ENCODE measurements at places on chromosomes 6 and 20.

DNA sequence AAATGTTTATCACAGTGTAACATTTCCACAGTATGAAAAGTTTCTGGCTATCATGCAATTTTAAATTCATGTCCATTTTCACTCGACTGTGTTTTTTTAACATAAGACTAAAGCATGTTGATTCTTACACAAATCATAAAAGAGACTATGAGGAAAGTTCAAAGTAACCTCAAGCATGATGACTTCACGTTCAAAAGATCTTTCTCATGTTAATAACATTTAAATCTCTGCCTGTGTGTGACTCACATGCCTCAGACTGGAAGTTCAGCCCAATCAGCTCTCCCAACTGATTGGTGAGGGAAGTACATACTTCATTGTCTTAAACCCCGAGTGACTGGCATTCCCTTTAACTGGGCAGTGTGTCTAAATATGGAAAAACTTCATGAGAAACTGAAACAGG, 37.4 kb downstream of the ATXN1 start:
- peak; percentile 65 for DNase-seq

GRCh38 chr6:89952686-89953085, 58.4 kb downstream of the GJA10 start:
- DNase-seq, result no peak

DNA sequence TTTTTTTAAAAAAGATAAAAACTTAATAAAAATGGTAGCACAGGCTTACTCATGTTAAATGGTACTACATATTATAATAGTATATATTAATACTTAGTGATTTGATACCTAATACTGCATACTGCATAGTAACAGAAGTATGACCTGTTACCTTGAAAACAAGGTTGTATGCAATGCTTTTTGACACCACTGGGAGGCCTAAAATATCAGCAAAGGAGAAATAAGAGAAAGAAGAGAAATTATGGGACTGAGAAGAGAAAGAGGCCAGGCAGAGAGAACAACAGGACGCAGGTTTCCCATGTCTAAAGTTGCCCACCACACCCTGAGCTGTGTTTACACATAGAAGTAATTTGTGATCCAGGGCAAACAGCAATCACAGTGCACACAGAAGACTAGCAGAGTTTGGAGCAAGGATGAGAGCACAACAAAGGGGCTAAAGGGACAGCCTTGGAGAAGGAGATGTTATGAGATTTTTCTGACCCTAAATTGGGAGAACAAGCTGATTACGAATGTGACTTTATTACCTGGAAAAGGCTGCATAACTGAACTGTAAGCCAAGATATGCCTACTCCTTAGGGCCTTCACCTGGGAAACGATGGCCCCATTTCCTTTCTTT, 73.2 kb downstream of the ROS1 start:
- peak; percentile 7 for DNase-seq

GRCh38 chr20:53413186-53413631, 180.4 kb downstream of the ZNF217 start:
- no peak for DNase-seq

All from AG08396 (cell line).